ENCODE measurements at places on chromosomes 1 and 21. TPM values are rescaled to one million over a fixed set of nuclear protein-coding genes. Genes with fewer than 3 reads are reported as not detected.

The UBIAD1 gene
- 11.5 TPM for total RNA-seq

The OR2T11 gene
- total RNA-seq: not detected

The GNG4 gene
- total RNA-seq: 0.98 TPM

- DNase-seq: no peak
These were observed 279.9 kb upstream of the RUNX1 start for GRCh38 chr21:35328856-35329455.

GRCh38 chr1:190897233-190897632 lies 419.6 kb upstream of the BRINP3 start:
- no peak for DNase-seq

- no peak for DNase-seq
These were observed 191.7 kb upstream of the KCTD3 start for GRCh38 chr1:215375381-215375780.

DNA sequence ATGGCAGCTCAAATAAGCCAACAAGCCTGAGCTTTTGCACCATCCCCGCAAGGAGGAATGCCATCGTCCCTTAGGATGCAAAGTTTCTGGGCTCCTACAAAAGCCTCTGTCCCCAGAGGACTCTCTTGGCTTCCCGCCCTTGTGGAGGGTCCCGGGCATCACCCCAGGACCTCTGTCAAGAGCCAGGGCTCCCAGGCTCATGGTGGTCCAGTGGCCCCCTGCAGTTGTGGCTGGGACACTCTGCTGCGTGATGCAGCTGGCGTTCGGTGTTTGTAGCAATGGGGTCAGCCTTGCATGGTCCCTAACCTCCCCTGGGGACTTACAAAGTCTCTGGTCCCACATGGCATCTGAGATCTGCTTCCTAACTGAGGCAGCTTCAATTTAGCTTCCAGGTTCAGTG lies 104.7 kb downstream of the RIPK4 start:
- no peak for DNase-seq

GRCh38 chr1:8381618-8382017 lies 63.7 kb downstream of the SLC45A1 start:
- DNase-seq: no peak

GRCh38 chr1:18012686-18013085 lies 94.9 kb upstream of the IGSF21 start:
- DNase-seq: no peak

- no peak for DNase-seq
These were observed 28.3 kb downstream of the NEK7 start for GRCh38 chr1:198185146-198185545.

DNA sequence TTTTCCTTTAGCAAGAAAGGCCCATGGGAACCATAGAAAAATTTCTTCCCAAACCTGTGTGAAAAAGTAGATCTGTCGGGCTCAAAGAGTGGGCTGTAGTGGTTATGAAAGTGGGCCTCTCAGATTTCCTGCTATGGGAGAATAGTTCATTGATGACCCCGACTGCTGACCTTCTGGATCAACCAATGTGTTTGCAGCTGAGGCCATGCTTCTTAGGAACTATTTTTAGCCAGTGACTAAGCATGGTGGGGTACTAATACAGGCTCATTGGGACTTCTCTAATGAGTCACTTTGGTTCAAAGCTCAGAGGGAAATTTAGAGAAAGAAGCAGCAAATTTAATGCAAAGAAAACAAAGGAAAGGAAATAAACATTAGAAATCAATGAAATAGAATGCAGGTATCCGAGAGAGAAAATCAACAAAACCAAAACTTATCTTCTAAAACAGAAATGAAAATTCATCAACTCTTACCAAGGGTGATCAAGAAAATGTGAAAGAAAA lies 12.6 kb upstream of the PSMA5 start:
- no peak for DNase-seq

DNA sequence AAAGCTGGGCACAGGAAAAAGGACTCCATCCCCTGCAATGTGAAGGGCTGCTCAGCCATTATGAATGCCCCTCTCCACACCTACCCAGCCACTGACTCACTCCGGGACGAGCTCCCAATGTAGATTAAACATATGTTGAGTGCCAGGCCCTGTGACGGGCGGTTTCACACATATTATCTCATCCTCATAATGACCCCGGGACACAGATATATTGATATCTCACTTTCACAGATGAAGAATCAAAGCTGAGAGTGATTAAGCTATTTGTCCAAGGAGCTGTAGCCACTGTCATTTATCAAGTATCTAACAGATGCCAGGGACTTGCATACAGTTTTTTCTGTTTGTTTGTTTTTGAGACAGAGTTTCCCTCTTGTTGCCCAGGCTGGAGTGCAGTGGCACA lies 35.0 kb upstream of the SLC30A1 start:
- DNase-seq: no peak

DNA sequence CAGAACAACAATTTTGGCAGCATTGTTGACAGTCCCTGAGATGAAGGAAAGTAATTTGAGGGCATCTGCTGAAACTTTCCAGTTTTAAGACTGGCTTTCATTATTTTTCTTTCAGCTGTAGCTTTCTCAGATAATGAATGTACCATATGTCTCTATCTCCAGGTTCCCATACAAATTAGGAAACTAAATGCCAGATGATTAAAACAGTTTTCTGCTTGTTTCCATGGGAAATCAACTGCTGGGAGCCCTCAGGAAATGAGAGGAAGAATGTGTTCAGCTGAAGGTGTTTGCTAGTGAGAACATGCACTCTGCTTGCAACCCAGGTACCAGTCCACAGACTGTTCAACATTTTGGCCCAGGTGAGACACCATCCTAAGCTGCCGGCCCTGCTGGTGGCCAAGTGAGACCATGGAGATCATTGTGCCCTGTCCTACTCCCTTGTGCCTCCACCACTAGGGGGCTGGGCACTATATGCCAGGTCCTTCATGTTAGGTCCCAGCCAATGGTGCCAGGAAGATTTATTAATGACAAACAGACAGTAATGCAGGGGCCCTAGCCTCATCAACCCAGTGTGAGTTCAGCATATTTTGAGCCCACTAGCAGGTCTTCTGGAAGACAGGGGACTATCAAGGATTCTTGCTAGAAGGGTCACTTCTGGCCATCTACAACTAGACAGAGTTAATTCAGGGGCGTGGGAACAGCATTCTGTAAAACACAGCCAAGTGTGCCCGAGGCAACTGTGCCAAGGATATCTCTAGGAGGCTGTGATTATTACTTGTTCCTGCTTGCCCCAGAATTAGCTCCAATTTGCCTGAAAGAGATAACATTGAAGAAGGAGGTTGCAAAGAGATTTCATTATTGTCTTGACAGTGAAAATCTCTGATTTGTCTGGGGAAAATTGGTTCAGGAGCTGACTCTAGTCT lies 17.0 kb upstream of the LRRC8C start:
- no peak for DNase-seq

DNA sequence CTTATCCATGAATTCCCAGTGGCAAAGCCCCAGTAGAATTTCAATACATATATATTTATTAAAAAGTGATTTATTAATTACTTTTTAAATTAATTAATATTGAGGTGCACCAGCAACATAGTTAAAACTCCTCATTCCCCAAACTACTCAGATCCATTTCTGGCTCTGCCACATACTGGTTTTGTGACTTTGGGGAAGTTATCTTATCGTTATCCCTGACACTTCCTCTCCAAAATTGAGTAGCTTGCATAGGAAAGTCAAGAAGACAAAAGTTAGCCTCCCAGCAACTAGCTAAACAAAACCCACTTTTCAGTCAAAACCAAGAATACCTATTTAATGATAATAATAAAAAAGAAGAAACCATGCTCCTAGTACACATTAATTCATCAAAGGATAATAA lies 35.9 kb downstream of the TCP10L start:
- DNase-seq: no peak
